ENCODE measurements at places on chromosomes 1 and 21. TPM values are rescaled to one million over a fixed set of nuclear protein-coding genes. Genes with fewer than 3 reads are reported as not detected.
A peak's percentile ranks its signal among the peaks of the same experiment; 100 is the strongest.

Gene LY9
- 25.3 TPM for total RNA-seq

Gene AGMAT
- total RNA-seq, result 3.8 TPM

Gene FYB2
- total RNA-seq, result 4.7 TPM

Gene PLA2G2F
- total RNA-seq, result 0.47 TPM

Gene DIP2A
- total RNA-seq, result 11.9 TPM

Gene MANEAL
- 1.5 TPM for total RNA-seq

Gene AMY1B
- 0.14 TPM for total RNA-seq

Gene RORC
- 56.8 TPM for total RNA-seq

Gene GPR157
- 4.3 TPM for total RNA-seq

Gene MYOM3
- 1.5 TPM for total RNA-seq

Gene LRRC53
- 0.19 TPM for total RNA-seq

Gene HAO2
- 5.8 TPM for total RNA-seq

DNA sequence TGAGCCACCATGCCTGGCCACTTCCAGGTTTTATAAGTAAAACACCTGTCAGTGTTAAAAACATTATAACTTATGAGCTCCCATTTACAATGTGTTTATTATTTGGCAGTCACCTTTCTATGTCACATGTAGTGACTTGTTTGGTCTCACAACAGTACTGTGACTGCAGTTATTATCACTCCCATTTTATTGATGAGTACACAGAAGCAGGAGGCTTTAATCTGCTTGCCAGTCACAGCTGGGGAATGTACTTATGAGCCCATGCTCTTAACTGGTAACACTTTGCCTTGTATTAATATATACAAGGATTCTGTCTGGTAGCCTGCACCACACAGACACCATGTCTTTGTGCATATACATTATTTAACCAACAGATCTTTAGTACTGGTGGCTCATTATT is 31.1 kb upstream of the BACH1 start:
- no peak for DNase-seq

GRCh38 chr1:115949156-115949555 is 27.2 kb upstream of the SLC22A15 start:
- DNase-seq, result no peak

- no peak for DNase-seq
Observed at GRCh38 chr1:204726478-204726877, 40.9 kb upstream of the LRRN2 start.

- no peak for DNase-seq
Observed at GRCh38 chr1:226706684-226707083, 32.4 kb downstream of the ITPKB start.

DNA sequence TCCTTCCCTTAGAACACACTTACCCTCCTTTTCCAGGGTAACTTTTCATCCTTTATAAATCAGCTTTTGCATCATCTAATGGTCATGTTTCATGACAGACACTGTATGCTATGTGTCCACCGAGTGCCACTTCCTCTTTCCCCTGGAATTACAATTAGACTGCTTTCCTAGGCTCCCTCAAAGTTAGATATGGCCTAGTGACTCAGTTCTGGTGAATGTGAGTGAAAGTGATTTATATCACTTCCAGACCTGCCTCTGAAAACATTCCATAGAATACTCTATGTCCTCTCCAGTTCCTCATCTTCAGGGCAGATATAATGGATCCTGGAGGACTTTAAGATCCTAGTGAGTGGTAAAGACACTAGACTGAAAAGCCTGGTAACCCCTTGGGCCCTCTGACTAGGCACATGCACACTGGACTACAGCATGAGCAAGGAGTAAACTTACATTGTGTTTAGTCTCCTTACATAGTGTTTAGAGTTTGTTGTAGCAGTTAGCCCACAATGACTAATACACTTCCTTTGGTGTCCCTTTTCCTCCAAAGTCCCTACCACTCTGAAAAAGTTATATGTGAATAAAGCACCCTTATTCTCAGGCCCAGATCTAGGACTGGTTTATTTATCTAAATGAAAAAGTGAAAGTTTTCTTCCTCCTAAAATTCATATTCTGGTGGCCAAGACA is 59.3 kb downstream of the GPR88 start:
- DNase-seq, result no peak

- no peak for DNase-seq
Observed at GRCh38 chr1:22418933-22419382, 32.7 kb upstream of the ZBTB40 start.

GRCh38 chr1:94037392-94038229 is 83.3 kb downstream of the ABCA4 start:
- no peak for DNase-seq

- peak; percentile 8 for DNase-seq
Observed at GRCh38 chr1:85894651-85895050, 186.4 kb upstream of the ZNHIT6 start.

GRCh38 chr1:24362982-24363614 is 43.9 kb downstream of the GRHL3 start:
- no peak for DNase-seq

- DNase-seq, result no peak
Observed at GRCh38 chr1:116308276-116308675, 64.8 kb upstream of the ATP1A1 start.

- no peak for DNase-seq
Observed at GRCh38 chr1:223215026-223215425, 72.0 kb upstream of the TLR5 start.

- no peak for DNase-seq
Observed at GRCh38 chr1:193367863-193368262, 181.4 kb upstream of the B3GALT2 start.

DNA sequence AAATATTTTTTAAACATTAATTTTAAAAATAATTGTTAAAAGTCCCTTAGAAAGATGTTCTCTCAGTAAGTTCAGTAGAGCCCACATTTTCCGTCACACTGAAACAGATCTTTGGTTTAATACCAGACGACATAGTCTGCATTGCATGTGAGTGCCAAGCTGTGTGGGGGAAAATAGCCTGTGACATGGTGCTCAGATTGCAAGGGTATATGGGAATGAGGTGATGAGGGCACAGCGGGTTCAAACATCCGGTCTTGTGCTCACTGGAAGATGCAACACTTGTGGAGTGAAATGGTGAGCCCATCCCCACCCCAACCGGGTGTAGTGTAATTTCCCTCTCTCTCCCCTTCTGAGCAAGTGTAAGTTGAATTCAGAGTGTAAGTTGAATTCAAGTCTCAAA is 114.3 kb downstream of the PEX14 start:
- DNase-seq, result no peak

DNA sequence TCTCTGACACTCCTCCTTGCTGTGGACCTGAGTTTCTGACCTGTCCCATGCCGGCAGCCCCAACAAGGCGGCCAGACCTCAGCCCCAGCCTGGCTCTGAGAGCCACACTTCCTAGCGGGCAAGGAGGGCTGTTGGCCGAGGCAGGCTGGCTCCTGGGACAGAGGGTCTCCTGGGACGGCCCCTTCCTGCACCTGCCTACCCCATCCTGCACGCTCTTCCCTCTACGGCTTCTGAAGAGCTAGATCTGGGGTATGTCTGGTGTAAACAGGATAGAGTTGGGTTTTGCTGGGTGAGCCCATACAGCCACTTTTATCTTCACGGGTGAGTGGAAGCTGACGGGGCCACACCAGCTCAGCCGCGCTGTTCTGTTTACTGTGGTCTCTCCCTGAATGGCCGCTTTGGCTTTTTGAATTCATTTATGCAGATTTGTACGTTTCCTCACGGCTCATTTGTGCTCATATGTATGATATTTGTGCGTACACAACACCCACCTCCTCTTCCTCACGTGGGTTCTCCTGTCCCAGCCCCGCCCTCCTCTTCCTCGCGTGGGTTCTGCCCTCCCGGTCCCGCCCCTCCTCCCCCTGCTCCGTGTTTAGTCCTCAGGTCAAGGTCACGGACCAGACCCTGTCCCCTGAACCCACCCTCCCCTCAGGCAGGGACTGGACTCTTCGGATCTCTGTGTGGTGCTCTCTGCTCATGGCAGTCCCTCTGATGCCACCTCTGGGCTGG is 34.7 kb upstream of the POFUT2 start:
- no peak for DNase-seq

GRCh38 chr1:19156676-19157075 is 53.4 kb downstream of the UBR4 start:
- no peak for DNase-seq

DNA sequence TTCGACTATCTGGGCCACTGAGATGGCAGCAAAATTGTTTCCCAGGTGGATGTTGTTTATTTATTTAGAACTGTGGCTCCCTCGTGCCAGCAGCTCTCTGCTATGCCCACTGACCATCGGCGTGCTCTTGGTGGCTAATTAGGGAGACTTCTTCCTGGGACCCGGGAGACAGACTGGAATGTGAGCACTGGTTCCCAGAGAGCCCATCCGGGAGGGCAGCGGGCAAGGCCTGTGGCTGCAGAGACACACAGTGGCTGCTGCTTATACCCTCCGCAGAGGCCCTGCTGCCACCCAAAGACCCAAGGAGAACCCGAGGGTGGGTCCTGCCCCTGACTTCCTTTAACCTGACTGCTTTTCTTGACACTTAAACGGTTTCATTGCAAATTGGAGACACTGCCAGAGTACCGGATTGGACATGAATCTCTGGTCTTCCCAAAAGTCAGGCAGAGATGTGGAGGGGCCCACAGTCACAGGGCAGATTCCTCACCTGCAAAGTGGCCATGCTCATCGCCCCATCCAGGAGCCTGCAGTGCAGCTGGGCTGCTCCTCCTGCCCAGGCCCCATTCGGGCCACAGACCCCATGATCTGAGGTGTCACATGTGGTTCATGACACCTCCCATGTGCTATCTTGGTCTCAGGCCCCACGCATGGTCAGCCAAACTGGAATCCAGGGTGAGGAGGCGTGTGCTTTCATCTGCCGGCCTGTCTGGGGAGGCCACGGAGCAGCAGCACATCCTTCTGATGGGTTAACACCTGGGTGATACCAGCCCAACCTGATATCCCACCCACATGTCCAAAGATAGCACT is 5.7 kb upstream of the MATN1 start:
- DNase-seq, result no peak

GRCh38 chr1:86621286-86621685 is 74.4 kb downstream of the CLCA4 start:
- no peak for DNase-seq

GRCh38 chr1:202016022-202016810 is 5.8 kb downstream of the ELF3 start:
- no peak for DNase-seq

GRCh38 chr1:221013691-221014660 is 134.7 kb downstream of the HLX start:
- no peak for DNase-seq

DNA sequence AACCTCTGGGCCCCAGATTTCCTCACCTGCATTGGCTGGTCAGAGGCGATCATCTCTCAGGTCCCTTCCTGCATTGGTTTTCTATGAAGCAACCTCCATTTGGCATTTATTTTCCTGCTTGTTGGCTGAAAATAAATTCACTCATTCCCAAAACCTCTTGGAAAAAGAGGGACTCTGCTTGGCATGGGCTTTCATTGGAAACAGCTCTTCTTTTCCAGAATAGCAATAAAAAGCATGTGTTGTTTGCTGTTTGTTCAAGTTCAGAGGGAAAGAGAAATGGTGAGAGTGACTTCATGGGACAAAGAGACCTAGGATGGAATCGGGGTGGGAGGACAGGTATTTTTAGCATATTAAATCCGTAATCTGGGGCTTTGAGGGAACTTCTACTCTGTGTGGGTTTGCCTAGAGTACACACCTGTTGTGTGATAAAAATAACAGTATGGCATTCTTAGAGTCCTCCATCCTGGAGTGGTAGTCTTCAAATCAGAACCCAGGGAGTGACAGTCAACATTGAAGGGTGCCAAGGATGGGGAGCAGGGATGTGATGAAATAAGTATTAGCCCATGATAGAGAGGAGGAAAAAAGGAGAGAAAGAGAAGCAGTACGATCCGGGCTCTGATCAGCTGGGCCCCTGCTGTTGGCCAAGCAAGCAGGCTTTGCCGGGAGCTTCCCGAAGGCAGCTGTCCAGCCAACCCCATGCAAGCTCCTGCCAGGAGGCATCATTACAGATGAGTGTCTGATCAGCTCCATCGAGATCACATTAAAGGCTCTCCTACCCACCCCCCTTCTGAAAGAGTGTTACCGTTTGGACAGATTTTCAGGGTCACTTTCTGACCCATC is 131.9 kb upstream of the NFIA start:
- DNase-seq, result no peak

DNA sequence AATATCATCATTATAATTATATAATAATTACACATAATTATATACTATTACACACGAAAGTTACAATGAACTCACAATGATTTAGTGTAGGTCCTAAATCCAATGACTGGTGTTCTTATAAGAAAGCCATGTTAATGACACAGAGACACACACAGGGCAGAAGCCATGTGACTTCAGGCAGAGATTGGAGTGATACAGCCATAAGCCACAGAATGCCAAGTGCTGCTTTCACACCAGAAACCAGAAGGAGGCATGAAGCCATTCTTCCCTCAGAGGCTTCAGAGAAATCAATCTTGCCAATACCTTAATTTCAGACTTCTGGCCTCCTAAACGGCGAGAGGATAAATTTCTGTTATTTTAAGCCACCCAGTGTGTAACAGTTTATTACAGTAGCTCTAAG is 147.4 kb upstream of the KRTAP19-8 start:
- no peak for DNase-seq

- no peak for DNase-seq
Observed at GRCh38 chr1:178869119-178869697, 1.7 kb downstream of the ANGPTL1 start.

DNA sequence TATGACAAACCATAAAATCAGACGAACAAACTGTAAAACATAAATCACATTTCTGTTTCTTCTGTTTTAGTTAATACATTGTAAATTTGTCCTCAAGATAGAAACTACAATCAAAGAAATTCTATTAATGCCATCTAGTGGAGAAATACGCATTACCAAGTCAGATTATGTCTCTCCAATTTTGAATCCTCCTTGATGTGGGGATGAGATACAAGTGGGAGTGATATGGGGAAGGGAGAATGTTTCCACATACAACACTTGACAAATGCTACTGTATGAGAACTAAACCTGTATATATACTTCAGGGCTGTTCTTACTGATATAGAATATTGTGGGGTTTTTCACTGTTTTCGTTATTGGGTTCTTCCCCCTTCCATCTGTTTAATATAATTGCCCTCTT is 2.6 kb downstream of the HFM1 start:
- DNase-seq, result no peak

GRCh38 chr1:182658055-182658454 is 26.3 kb downstream of the RGS8 start:
- DNase-seq, result no peak
